ENCODE measurements at places on chromosomes 1 and 21.

DNA sequence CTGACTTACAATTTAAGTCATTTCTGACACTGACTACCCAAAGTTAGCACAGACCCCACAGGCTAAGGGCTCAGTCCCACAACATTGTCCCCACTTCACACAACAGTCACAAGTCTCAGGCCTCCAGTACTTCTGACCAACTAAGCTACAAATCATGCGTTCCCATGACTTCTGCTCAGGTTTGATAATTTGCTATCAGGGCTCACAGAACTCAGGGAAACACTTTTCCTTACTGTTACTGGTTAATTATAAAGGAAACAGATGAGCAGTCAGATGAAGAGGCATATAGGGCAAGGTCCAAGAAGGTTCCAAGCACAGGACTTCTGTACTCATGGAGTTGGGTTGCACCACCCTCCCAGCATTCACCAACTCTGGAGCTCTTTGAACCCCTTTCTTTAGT lies 151.2 kb upstream of the TNR start:
- no peak for DNase-seq

GRCh38 chr1:161197560-161198193 lies 1.2 kb downstream of the ADAMTS4 start:
- DNase-seq = no peak

DNA sequence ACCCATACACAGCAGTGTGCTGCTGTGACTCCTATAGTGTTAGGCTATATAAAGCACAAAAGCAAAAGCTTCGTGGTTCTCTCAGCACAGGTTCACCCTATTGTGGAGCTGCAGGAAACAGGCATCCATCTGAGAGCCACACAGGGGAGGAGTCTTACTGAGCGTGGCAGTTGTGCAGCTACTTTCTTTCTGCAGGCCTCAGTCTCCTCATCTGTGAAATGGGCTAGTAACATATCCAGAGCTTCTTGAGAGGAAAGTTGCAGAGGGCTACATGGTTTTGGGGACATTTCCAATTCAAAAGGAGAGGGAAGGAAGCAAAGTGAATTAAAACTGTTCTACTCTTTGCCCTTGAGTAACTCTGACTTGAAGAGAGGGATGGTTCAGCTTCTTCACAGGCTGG lies 142.0 kb downstream of the FOXD2 start:
- DNase-seq = no peak

DNA sequence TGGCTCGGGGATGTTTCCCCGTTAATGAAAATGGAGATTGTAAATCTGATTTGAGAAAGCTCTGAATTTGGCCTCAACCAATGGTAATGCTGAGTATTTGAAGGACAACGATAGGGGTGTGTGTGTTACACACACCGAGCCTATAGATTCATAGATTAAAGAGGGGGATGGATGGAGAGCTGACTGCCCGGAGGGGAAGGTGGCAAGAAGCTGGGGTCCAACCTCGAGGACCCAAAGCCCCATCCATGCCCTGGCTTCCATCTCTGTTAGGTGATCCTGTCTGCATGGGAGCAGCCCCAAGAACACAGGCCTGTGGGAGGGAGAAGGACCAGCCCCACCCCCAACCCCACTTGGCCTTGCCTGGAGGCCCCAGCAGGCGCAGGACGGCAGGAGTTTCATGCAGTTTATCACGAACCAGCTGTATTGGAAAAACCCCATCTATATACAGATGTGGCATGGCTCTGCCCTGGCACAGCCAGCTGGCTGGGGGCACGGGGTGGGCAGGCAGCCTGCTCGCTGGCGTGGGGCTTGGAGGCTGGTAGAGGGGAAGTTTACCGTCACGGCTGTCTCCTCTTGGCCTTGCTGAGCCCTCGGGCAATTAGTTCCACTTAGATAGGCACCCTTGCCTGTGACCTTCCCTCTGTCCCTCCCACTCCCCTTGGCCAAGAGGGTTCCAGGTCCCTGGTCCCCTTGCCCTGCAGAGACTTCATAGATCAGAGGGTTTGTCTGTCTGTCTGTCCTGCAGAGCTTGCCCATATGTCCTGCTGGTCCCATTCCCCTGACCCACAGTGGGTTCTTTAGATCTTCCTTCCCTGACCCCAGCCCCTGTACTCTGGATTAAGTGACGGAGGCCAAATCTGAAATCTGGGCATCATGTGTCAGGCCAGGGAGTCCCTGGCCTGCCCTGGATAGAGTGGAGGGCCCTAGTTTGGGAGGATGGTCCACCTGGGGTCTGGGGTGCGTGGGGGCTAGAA lies 3.0 kb downstream of the HSPB7 start:
- DNase-seq = no peak

DNA sequence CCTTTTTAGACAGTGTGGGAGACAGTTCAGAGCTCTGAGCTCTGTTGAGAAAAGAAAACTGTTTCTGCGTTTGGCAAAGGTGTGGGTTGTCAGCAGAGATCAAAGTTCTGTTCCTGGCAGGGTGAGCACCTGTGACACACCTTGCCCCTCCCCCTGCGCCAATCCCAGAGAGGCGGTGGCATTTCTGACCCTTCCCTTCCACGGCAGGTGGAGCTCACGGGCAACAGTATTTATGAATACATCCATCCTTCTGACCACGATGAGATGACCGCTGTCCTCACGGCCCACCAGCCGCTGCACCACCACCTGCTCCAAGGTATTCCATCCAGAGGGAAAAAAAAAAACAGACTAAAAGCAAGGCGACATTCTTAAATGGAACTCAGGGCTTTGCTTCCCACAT lies 20.7 kb downstream of the SIM2 start:
- no peak for DNase-seq

- DNase-seq = peak; percentile 43
Measured at GRCh38 chr1:119611701-119612113, 36.4 kb downstream of the ZNF697 start.

GRCh38 chr21:42878678-42878992 lies 704 bp downstream of the WDR4 start:
- no peak for DNase-seq

DNA sequence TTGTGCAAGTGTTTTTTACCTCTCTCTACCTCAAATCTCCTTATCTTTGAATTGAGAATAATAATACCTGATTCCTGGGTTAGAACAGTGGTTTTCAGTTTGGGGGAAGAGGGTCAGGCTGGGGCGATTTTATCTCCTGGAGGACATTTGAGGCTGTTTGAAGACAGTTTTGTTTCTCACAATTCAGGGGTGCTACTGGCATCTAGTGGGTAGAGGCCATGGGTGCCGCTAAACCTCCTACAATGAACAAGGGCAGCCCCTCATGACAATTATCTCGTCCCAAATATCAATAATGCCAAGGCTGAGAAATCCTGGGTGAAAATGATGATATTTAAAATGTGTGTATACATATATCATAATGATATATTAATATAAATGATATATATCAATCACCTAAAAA lies 139.1 kb upstream of the USH2A start:
- DNase-seq = no peak

DNA sequence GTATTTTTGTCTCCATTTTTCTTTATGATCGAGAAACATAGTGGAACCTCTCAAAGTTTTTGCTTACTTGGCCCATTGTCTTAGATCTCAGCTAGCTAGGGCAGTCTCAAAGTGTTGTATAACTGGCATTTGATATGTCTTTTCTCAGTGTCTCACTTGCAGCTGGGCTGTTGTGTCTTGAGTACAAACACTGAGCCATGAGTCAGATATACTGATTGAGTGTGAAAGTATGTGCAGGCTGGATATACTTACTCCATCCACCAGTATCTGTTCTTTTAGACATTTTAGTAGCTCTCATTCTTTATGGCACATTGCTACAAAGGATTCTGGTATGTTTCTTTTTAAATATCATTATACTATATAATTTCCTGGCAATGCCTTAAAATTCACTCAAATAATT lies 14.3 kb upstream of the GPR52 start:
- DNase-seq = no peak

DNA sequence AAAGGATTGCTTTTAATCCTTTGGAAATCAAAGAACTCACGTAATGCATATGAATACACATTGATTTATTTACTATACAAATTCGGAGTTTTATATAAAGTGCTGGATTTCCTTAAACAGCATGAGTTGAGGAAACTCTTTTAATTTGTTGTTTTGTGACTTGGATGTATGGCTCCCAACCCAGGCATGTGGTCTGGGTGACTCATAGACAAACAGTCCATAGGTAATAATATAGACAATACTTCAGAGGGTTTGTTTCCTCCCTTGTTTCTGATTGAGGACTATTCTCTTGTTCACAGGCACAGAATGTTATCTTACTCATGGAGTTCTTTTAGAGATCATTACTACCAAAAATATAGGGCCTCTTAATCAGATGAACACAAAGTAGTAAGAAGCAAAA lies 43.8 kb downstream of the XPR1 start:
- DNase-seq = no peak

GRCh38 chr1:116708255-116708900 lies 40.8 kb upstream of the IGSF3 start:
- no peak for DNase-seq

DNA sequence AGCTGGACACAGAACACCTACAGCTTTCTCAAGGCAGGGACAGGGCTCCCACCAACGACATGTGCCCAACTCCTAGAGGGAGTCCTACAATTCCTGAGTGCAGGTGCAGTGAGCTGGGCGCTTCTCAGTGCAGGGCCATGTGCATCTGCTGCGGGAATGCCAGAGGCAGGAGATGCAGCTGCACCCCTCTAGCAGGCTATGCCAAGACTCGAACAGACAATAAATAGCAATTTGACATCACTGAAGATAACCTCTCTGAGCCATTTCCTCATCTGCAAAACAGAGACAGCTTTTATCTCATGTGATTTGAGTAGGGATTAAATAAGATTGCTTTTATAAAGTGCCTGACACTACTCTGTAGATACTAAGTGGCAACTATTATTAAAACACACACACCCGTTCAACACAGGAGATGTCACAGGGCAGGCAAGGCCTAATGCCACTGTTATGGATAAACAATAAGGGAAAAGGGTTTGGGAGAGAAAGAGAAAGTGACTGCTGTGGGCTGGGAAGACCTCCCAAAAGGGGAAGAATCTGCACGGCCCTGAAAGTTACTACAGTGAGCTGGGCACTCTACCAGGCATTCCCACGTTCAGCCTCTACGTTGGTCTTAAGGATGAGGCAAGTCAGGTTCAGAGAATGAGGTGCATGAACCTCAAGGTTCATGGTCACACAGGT lies 5.7 kb downstream of the SLC9A1 start:
- DNase-seq = no peak

- no peak for DNase-seq
Measured at GRCh38 chr1:2355373-2356261, 35.7 kb downstream of the MORN1 start.

GRCh38 chr1:159663552-159663951 lies 50.8 kb downstream of the CRP start:
- DNase-seq = no peak

DNA sequence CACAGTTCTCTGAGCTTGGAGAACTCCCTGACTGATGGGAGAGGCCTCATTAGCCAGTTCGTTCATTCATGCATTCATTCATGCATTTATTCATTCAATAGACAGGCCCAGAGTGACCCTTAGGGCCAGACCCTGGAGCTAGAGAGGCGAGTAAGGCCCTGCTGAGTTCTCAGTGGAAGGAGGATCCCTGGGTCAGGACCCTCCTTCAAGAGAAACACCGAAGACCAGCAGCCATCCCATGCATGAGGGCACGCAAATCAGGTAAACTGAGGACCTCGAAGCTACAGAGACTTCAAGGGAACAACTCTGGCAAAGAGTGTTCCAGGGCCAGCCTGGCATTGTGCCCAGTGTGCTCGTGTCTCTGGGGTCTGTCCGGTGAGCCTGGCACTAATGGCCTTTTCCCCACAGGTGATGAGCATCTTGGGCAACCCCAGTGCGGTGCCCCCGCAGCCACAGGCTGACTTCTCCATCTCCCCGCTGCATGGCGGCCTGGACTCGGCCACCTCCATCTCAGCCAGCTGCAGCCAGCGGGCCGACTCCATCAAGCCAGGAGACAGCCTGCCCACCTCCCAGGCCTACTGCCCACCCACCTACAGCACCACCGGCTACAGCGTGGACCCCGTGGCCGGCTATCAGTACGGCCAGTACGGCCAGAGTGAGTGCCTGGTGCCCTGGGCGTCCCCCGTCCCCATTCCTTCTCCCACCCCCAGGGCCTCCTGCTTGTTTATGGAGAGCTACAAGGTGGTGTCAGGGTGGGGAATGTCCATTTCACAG lies 104.8 kb downstream of the PAX7 start:
- DNase-seq = no peak

- no peak for DNase-seq
Measured at GRCh38 chr21:33378081-33378480, 25.1 kb upstream of the IFNGR2 start.

DNA sequence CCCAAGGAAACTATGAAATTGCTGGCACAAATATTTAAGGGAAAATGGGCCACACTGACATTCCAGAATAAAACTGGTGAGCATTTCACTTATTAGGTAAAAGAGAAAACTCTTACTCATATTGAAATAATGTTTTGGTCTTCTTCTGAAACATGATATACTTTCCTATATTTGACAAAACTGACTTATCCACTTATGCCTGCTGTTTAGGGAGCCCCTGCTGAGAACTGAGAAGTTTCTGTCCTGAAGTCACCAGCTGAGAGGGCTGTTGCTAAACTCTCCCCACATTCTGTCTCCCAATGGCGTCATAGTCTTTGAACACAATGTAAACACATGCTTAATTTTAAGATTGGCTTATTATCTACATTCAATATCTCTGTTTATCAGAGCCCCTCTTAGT lies 46.8 kb upstream of the ZC3H11B start:
- peak; percentile 30 for DNase-seq

DNA sequence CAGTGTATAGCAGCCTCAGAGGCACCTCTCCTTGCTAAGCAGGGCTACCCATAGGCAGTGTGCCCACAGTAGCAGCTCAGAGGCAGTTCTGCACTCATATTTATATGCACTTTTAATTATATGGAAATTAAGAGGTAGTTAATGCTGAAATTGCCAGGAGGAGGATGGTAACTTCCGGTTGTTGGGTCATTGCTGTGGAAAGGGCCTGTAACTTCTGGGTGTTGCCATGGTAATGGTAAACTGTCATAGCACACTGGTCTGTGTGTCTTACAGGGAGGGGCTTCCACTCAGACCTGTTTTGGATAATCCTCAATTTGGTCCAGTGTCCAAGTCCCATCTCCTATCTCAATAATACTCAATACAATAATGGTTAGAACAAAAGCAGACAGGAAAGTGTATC lies 7.6 kb downstream of the CFH start:
- no peak for DNase-seq

DNA sequence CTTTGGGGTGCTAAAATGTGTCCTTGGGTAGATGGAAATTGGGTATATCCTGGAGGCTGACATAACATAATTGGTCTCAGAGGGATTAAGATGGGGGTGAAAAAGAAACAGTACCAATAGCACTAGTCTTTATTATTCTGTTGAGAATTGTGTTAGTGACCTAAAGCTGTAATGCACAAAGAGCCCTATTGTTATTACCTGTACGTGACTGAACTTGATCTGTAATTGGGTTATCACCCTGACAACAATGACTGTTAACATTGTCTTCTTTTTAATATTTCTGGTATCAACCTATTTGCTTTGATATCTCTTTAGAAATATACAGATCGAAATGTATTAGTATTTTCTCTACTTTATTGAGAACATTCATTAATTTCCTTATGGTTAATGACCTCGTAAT lies 147.6 kb downstream of the NEK7 start:
- DNase-seq = no peak

Data from T1000 (cell line).